Activated CD8-positive, alpha-beta memory T cell treated with anti-CD3 and anti-CD28 coated beads for 4 hours (primary cell): ENCODE measurements at places on chromosomes 6 and 20.

- DNase-seq = no peak
Observed at GRCh38 chr6:129646642-129647041, 63.3 kb downstream of the ARHGAP18 start.

GRCh38 chr6:111263837-111264236 is 176.5 kb downstream of the SLC16A10 start:
- DNase-seq = no peak

GRCh38 chr6:81382852-81383251 is 369.6 kb downstream of the TENT5A start:
- DNase-seq = no peak

GRCh38 chr20:9214685-9215084 is 145.8 kb downstream of the PLCB4 start:
- DNase-seq = no peak

GRCh38 chr20:11537032-11537431 is 380.7 kb upstream of the BTBD3 start:
- DNase-seq = no peak

GRCh38 chr6:87356181-87356580 is 11.6 kb downstream of the C6orf163 start:
- DNase-seq = no peak

DNA sequence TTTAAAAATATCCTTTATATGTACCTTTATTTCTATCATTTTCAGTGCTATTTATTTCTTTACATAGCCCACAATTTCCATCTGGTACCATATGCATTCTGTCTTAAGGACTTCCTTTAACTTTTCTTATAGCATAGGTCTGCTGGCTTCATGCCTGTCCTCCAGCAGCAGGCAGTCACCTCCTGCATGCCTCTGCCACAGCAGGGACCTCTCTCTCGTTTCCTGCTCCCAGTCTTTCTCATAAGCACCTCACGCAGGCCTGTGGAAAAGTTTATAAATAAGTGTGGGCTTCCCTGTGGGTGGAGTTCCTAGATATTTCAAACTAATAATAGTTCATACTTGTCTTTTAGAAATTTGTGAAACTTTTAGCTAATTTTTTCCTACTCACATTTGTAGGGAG is 133.9 kb downstream of the KCNQ5 start:
- DNase-seq = no peak

GRCh38 chr20:48616481-48616880 is 211.3 kb downstream of the PREX1 start:
- DNase-seq = no peak

DNA sequence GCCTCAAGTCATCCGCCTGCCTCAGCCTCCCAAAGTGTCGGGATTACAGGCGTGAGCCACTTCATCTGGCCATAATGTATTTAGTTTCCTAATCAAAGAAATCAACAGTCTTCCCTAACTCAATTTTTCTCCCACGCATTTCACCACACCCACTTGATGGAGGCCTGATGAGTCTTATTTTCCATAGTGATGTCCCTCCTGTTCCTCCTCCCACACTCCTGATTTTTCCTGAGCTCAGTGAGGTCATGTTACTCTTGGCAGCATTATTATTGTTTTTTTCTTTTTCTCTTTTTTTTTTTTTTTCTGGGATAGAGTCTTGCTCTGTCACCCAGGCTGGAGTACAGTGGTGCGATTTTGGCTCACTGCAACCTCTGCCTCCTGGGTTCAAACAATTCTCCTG is 8.9 kb downstream of the ABRACL start:
- DNase-seq = no peak

DNA sequence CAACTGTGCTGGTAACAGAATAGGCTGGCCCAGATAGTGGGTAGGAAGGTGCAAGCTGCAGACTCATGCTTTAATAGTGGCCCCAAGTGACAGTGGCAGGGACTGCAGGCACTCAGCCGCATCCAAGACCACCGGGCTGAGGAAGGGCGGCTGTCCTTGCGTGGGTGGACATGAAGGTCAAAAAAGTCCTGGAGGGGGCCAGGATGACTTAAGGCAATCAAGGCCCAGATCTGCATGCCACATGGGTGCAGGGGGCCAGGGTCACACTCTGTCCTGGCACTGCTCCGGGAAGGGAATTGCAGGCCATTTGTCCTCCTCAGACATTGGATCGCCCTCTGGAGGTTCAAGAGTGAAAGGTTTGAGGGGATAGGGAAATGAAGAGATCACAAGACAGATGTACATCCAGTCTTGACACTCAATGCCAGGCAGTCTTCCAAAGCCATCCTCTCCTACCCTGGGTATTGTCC is 10.4 kb upstream of the VNN2 start:
- no peak for DNase-seq

GRCh38 chr20:45893831-45894230 is 2.7 kb downstream of the CTSA start:
- no peak for DNase-seq

GRCh38 chr6:70797625-70798024 is 129.9 kb downstream of the SMAP1 start:
- DNase-seq = no peak

GRCh38 chr20:36090223-36090622 is 64.3 kb upstream of the EPB41L1 start:
- no peak for DNase-seq

- DNase-seq = peak; percentile 3
Observed at GRCh38 chr6:35141007-35141655, at the start of gene TCP11. TSS of gene TCP11 (minus strand) at chr6:35141339. CDS start at chr6:35140870, 469 bp downstream.

DNA sequence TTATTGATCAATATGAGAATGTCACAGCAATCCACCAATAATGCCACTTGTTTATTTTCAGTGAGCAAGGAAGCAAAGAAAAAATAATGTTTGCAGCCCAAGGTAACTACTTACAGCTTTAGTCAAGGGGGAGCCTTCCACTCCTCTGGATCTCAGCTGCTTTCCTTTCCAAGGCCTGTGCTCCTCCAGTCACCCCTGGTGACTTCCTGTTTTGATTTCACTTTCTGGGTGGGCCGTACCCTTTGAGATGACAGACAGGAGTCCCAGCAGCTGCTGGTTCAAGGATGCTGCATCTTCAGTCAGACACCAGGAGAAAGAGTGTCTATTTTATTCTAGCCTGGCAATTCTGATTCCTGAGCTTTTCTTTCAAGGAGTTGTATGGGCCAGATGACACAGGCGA is 5.6 kb upstream of the VNN2 start:
- peak; percentile 11 for DNase-seq

DNA sequence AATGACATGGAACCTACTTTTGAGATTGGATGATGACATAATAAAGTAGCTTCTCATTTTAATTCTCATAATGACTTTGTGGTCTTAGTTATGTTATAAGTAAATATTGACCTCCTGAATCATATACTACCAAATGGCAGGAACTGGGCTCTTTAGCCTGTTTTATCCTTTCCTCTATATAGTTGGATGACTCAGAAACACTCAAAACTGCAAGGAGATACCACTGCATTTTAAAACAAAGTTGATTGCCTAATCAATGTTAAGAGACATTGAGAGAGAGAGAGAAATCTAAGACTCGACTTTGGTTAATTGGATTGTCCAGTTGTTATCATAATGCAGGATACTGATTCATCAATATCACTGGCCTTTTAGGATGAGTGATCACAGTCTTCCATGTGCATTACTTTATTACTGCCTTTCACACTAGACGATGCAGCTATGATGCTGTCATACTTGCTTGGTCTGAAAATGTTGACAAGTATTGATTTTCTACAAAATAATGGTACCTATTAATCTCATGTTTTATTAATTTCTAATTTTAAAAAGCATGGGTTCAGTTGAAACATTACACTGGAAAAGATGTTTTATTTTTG is 320.0 kb downstream of the NKAIN2 start:
- no peak for DNase-seq

DNA sequence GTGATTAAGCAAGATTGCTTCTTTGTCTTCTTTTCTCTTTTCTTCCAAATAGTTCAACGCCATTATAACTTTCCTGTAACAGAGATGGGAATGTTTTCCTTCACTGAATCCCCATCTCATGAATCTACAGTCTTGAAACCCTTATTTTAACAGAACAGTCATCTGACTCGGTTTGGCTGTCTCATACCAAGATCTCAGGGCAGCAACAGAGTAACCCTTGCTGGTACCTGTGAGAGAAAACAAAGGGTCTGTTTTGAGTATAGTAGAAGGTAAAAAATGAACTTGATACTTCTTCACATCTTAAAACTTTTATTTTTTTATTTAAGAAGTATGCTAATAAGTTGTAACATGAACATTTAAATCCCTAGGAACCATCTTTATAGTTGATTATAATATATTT is 19.6 kb upstream of the DSE start:
- DNase-seq = no peak

GRCh38 chr6:139014945-139015344 is 13.6 kb upstream of the ABRACL start:
- no peak for DNase-seq

- no peak for DNase-seq
Observed at GRCh38 chr6:88402909-88403308, 236.8 kb upstream of the CNR1 start.

- DNase-seq = no peak
Observed at GRCh38 chr20:30985386-30985785, 272.1 kb upstream of the DEFB115 start.

GRCh38 chr6:35179901-35180535 is 33.7 kb upstream of the SCUBE3 start:
- DNase-seq = no peak

- DNase-seq = no peak
Observed at GRCh38 chr6:334536-335510, 42.5 kb downstream of the DUSP22 start.

- no peak for DNase-seq
Observed at GRCh38 chr6:75853806-75854205, 104.8 kb downstream of the MYO6 start.

- no peak for DNase-seq
Observed at GRCh38 chr6:150251566-150252186, 108.8 kb downstream of the PPP1R14C start.

DNA sequence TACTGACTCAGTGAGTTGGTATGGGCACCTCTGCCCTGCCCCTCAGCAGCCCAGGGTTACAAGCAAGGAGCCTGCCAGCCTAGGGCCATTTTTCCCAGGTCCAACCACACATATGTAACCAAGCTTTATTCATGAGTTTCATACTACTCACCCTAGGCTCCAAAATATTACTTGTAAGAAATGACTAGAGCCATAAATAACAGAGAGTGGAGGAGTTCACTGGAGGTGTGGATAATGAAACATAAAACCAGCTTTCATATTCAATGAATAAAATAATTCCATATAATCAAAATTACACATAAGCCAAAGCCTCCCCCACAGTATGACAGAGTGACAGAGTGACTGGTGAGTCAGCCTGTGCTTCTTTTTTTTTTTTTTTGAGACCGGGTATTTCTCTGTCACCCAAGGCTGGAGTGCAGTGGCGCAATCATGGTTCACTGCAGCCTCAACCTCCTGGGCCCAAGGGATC is 229.8 kb upstream of the SASH1 start:
- no peak for DNase-seq

GRCh38 chr6:126620719-126621118 is 280.8 kb downstream of the CENPW start:
- DNase-seq = no peak

- no peak for DNase-seq
Observed at GRCh38 chr6:73460056-73460455, 1.5 kb upstream of the MTO1 start.

DNA sequence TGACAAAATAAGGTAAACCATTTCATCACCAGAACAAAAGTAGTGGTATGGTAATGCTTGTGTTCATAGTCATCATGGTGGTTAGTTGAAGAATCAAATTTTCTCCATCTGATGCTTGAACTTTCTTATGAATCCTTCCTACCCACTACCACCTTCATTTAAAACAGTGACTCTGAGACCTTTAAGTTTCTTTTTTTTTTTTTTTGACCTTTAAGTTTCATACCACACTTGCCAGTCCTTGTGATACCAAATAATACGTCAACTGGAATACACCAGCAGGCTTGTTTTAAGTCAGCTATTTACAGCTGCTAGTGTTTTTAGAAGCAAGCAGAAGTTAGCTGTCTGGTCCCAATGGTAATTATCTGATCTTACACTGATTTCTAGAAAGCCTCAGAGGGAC is 413.4 kb upstream of the SOX4 start:
- DNase-seq = no peak

DNA sequence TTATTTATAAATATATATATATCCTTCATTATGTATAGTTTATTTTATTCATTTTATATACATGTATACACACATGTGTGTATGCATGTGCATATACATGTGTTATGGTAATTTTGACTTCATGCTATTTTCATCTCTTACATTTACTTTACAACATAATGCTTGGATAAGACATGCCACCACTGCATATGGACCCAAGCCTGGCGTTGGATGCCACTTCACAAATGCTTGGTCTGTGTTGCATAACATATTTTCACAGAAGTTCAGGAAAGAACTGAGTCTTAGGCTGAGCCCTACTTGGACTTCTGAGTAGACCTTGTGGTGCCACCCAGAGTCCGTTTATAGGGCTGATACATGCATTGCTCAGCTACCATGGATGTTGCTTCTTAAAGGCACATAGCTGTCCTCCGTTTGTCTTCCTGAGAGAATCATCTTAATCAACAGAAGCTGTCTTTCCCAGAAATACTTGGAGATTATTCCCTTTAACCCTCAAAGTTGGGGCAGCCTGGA is 337.8 kb downstream of the BTBD3 start:
- DNase-seq = no peak

DNA sequence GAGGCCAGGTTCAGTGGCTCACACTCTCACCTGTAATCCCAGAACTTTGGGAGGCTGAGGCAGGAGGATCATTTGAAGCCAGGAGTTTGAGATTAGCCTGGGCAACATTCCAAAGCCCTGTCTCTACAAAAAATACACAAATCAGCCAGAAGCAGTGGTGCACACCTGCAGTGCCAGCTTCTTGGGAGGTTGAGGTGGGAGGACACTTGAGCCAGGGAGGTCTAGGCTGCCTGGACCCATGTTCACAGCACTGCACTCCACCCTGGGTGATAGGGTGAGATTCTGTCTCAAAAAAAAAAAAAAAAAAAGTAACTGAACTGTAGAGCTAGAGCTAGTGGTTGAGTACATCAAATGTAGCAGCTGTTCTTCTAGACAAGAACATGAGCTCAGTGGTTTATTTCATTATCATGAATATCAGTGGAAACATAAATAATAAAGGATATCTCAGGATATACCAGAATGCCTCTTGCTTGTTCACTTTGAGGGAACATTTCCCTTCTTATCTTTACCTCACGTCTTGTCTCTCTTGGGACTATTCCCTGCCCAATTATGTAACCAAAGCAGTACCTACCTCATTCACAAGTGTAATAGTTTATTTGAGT is 17.6 kb downstream of the NANP start:
- no peak for DNase-seq

GRCh38 chr20:40953856-40954255 is 74.8 kb upstream of the TOP1 start:
- no peak for DNase-seq
